Kidney (tissue), 22 donors: ENCODE measurements at places on chromosomes 1 and 21. TPM values are rescaled to one million over a fixed set of nuclear protein-coding genes. Genes with fewer than 3 reads are reported as not detected.

DNA sequence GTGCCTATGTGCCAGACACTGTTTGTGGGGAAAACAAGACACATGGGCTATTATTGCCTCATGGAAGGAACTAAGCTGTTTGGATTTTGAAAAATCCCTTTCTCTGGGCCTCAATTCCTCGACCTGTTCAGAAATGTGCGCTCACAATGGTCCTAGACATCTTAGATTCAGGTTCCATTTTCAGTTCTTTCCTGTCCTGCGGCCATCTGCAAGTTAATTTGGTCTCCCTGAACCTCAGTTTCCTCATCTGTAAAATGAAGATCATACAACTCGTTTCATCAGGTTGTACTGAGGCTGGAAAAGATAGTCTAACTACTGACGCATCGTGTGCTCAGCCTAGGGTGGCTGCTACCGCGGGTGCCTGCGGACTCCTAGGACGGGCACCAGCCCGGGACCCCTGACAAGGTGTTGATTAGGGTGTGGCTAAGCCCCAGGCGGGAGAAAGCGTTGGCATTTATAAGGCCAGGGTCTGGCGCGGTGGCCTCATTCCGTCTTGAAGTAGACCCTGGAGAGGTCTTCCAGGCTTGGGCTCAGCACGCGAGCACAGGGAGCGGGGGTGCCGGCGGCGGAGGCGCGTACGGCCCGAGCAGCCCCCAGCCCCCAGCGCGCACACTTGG lies 493 bp upstream of the ELOA start:
- no peak for DNase-seq

DNA sequence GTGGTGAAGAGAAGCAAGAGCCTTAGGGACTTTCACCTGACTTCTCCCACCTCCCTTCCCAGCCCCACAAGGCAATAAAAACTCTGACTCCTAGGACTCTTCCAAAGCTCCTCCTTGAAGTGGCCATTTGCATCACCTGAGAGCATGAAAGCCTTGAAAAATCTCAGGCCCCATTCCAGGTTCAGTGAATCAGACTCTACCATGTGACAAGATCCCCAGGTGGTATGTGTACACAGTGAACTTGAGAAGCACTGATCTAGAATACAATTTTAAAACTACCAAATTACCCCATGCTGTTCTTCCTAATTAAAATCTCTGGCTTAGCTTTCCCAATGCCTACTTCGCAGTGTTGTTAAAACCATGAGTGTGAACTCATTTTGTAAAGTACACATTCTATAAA lies 195.1 kb upstream of the SAMSN1 start:
- DNase-seq, result no peak

The WNT3A gene
- not detected for polyA plus RNA-seq

- no peak for DNase-seq
Observed at GRCh38 chr1:51922040-51922439, 43.5 kb upstream of the NRDC start.
